ENCODE measurements at places on chromosomes 11 and 22. TPM values are rescaled to one million over a fixed set of nuclear protein-coding genes. Genes with fewer than 3 reads are reported as not detected.

- no peak for DNase-seq
Measured at GRCh38 chr11:107733518-107733917, 21.7 kb upstream of the SLN start.

DNA sequence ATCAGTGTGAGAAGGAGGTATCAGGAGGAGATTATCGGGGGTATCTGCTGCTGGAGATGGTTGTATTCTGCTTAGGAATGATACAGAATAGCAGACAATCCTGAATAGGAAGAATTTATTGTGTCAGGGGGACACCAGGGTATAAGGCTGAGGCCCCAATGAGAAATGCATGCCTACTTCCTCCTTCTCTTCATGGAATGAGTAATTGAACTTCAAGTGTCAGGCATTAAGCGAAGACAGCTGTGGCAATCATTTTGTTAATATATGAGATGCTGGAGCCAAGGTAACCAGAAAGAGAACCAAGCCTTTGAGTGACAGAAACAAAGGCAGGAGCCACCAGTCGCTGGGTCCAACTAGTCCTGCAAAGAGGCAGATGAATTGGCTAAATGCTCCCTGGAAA is 49.1 kb downstream of the KIRREL3 start:
- DNase-seq: no peak

DNA sequence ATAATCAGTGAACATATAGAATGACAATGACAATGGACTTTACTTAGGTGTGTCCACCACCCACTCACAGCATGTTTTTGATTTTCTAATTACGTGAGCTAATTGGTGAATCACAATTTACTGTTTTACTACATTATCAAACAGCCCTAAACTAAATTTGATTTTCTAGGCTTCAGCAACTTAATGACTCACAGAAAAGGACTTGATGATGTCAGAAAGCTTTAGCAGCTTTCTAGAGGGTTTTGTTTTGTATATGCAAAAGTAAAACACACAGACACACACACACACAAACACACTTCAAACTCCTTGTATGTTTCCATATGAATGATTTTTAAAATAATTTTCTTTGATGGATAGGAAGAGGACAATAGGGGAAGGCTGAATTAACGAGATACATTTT is 878.6 kb upstream of the CCDC90B start:
- no peak for DNase-seq

DNA sequence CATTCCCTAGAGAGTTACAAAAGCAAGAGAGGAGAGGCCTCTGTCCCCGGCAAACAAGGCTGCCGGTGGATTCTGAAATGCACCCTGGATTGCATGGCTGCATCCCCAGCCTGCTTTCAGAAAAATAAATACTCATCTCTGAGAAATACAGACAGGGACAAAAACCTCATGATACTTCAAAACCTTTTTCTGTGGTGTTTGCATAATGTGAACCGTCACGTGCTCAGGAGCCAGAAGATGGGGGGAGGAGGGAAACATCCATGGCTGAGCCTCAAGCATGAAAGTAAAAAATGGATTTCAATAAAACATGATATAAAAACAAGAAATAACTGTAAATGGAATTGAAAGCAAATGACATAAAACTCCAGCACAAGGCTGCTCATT is 198.5 kb upstream of the NCAM1 start:
- no peak for DNase-seq

DNA sequence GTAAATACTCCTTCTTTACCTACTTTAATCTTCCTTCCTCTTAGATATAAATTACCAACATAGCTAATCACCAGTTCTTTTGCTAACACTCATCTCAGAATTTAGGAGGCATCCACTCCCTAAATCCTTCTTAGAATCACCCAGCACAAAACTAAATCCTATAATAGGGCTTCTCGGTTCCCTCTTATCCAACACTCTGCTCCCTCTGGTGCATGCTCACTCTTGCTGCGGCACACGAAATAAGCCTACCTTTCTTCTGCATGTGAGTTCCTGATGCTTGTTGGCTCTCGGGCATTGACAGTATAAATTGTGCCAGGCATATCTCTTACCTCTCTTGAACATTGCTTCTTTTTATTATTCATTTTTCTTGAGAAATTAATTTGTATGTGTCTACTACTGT is 61.0 kb downstream of the OR5AK2 start:
- no peak for DNase-seq

The OR4A16 gene
- total RNA-seq: not detected

The KDM4E gene
- total RNA-seq: not detected

Data from fibroblast of the aortic adventitia (primary cell).